ENCODE measurements at places on chromosomes 2 and 18.

- no peak for DNase-seq
These were observed 158.3 kb upstream of the NDUFV2 start for GRCh38 chr18:8943900-8944870.

- DNase-seq: no peak
These were observed 39.8 kb upstream of the PARD3B start for GRCh38 chr2:204505488-204505887.

DNA sequence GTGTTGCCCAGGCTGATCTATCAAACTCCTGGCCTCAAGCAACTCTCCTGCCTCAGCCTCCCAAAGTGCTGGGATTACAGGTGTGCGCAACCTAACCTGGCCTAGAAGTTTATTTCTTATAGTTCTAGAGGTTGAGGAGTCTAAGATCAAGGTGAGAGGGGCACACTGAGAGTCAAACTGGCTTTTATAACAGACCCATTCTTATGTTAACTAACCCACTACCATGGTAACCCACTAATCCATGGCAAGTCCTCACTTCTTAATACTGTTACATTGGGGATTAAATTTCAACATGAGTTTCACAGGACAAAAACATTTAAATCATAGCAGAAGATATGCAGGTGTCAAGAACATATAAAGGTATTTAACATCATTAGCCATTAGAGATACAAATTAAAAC is 50.6 kb downstream of the MDH1 start:
- no peak for DNase-seq

DNA sequence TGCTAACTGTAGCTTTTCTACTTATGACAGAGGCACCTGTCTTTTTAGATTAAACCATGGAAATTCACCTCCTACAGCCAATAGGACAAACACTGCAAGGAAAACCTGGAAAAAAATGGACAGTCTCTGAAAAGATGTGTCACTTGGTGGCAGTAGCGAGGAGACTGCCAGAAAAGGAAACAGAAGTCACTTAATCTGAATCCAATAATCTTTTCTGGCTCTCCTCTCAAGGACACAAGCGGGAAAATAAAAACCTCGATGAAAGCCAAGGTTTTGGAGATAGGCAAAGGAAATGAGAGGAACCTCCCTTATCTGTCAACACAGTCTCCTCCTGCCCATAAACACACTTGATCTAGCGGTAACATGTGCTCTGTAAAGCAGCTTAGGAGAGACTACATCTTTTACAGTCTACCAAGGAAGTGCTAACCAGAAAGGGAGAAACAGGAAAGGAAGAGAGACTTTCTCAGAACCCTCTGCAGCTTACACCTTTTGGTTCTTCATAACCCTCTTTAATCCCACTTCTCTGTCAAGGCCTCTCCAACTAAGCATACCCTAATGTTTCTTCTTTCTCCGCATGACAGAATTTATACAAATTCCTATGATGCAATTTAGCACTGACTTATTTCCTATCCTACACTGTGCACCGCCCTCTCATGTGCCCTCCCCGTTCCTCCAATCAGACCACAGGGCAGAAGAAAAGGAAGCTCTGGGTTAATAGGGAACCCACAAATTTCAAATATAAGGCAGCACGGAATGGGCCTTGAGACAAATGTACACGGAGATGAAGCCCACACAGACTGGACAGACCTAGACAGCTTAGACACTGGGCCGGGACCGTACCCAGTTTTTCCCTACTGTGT is 52.8 kb downstream of the CLASP1 start:
- no peak for DNase-seq

DNA sequence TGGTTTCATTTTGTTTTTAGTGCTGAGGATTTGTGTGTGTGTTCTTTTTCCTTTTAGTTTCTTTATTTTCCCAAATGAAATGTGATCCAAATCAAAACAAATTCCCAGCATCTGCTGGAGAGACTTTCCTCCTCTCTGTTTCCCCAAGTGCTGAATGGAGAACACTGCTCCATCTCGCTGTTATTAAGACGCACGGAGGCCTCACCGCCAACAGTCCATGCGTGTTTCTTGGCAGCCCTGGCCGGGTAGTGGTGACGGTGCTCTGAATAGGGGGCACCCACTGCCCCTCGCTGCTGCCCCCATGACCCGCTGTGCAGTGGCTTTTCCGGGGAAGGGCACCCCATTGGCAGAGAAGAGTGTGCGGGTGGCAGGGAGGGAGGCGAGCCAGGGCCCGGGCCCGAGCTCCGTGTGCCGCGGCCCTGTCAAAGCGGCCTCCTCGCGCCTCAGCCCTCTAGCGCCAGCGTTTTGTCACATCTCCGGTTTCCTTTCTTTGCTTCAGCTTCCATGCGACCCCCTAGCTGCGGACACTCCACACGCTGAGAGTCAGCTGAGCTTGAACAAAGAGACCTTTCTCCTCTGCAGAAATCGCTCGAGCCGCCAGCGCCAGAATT is 473.7 kb upstream of the SALL3 start:
- peak; percentile 25 for DNase-seq

DNA sequence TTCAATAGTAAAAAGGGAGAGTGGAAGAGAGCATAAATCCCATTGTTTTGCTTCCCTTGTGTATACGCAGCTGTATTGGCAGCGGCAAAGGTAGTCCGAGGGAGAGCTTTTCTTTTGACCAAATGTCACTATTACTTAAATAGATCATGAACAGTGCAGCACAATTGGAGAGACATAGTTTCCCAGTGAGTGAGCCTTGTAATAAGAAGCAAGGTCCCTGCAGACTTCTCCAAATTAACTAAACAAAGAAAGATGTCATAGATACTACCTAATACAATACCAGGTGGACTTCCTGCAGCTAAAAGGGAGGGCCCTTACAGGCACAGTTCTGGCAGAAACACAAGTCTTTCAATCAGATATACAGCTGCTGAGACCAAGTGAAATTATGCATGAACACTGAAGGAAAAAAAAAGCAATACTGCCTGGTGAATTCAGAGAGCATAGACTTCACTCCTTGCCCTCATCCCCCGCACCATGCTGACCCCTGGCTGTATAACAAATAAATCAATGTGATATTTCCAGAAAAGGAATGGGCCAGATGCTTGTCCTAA is 404.7 kb upstream of the CDH2 start:
- DNase-seq: no peak

DNA sequence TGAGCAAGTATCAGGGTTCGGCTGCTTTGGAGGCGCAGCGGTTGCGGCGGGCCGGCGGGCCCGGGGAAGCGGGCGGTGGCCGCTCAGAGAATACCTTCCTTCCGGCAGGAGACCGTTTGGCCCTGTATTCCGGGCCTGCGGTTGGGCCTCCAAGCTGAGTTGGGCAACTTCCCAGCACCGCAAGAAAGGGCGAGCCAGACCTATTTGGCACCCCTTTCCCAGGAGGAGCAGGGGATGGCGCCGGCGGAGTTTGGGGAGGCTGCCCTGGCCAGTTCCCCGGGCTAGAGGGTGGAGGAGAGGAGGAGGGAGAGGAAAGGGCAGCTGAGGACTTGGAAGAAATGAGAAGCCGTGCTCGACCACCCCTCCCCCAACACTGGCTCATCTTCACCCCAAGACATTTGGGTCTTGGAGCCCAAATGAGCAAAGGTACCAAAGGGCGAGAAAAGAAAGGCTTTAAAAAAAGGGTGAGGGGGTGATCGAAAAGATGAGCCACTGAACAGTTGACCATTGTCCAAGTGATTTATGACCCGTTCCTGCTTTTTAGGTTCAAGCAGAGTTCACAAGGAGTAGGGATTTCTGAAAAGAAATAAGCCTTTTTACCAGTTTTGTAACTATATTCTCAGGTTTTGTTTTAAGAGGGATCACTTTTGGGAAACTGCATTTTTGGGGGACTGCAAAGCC is 8.4 kb downstream of the HOXD3 start:
- no peak for DNase-seq

DNA sequence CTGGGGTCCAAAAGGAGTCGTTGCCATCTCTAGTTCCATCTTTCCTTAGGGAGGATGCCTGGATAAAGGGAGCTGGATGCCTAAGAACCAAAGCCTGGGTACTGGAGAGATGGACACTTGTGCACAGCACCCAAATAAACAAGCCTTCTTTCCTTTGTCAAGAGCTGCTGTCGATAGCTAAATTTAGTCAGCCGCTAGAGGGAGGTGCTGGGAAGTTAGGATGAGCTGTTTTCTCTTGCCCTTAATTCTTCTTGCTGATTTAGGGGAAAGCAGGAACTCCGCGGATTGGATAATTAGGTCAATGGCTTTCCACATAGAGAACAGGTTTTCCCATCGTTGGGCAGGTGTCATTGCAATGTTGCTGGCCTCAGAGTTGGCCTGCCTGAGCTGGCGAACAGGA is 30.9 kb upstream of the SERPINB12 start:
- peak; percentile 16 for DNase-seq

GRCh38 chr2:214542295-214542694 is 131.4 kb downstream of the VWC2L start:
- DNase-seq: no peak

- DNase-seq: no peak
These were observed 323.1 kb downstream of the RBM43 start for GRCh38 chr2:150938527-150938926.

GRCh38 chr18:79520478-79521390 is 125.0 kb downstream of the NFATC1 start:
- DNase-seq: no peak

- DNase-seq: no peak
These were observed 845.9 kb upstream of the ID2 start for GRCh38 chr2:7835693-7836680.

- no peak for DNase-seq
These were observed 158.8 kb downstream of the NDUFA10 start for GRCh38 chr2:239866350-239866749.

- no peak for DNase-seq
These were observed 165.7 kb downstream of the WDPCP start for GRCh38 chr2:63422556-63422955.

DNA sequence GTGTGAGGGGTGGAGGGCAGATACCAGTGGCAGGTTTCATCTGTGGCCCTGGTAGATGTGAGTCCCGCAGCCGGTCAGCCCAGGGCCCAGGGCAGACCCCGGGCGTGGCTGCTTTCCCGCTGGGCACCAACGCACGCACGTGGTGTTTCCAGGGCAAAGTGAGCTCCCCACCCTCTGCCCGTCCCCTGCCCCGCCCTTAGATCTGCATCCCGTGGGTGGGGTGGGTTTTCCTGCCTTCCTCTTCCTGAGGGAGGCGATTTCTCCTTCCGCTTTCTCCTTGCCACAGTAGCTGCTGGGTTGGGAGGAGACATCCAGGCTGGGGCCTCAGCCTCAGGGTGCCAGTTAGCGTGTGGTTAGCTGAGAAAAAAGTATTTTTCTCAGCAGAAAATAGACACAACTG is 49.6 kb downstream of the ODC1 start:
- no peak for DNase-seq

DNA sequence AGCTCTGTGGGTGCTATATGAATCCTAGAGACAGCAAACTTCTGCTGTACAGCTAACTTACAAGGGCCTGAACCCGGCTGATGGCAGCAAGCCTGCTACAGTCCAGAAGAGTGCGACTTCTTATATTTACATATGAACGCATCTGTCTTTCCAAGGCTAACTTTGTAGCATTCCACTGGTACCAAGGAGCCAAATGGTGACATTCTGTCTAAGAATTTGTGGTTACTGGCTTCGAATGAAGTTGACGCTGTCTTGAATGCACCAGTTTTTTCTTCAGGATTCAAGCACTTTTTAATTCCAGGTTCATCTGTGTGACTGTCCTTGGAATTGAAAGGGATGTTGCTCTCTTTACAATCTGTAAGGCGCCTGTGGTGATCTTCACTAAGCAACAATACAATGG is 42.4 kb downstream of the THUMPD2 start:
- no peak for DNase-seq

GRCh38 chr18:8750954-8751415 is 45.6 kb downstream of the MTCL1 start:
- DNase-seq: no peak

DNA sequence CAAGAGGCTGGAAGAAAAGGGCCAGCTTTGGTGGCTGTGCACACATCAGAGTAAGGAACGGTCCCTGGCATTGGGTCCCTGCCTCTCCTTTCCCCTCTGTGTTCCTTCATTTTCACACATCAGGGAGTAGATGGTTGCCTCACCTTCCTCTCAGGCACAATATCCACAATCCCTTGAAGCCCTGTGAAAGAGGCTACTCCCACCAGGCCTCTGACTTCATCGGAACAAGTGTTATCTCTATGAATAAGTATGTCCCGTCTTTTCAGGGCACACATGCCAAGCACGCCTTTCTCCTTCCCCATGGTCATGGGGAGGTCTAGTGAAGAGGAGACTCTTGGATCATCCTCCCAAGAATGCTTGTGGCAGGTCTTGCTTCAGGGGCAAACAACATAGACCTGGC is 61.2 kb upstream of the LMAN1 start:
- DNase-seq: no peak

DNA sequence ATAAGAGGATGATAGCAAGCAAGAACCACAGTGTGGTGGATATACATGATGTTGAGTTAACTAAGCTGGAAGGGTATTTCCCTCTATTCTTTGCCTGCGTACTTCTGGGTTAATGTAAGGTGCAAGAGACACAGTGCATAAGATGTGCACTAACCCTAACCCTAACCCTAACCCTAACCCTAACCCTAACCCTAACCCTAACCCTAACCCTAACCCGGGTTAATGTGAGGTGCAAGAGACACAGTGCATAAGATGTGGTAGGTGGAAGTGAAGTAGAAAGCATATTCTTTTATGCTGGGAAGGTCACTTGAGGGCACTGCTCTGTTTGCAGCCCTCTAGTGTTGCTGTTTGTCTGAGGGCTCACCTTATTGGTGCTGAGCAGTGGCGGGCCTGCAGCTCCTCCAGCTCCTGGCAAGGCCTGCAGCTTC is 181.5 kb upstream of the ITGA4 start:
- no peak for DNase-seq

- no peak for DNase-seq
These were observed 129.1 kb upstream of the MMADHC start for GRCh38 chr2:149716687-149717086.

GRCh38 chr2:149906886-149907285 is 319.3 kb upstream of the MMADHC start:
- DNase-seq: no peak

GRCh38 chr2:233245406-233245805 is 6.1 kb upstream of the ATG16L1 start:
- no peak for DNase-seq

All from progenitor cell of endocrine pancreas (in vitro differentiated cells).